ENCODE measurements at places on chromosomes 3 and 15.

DNA sequence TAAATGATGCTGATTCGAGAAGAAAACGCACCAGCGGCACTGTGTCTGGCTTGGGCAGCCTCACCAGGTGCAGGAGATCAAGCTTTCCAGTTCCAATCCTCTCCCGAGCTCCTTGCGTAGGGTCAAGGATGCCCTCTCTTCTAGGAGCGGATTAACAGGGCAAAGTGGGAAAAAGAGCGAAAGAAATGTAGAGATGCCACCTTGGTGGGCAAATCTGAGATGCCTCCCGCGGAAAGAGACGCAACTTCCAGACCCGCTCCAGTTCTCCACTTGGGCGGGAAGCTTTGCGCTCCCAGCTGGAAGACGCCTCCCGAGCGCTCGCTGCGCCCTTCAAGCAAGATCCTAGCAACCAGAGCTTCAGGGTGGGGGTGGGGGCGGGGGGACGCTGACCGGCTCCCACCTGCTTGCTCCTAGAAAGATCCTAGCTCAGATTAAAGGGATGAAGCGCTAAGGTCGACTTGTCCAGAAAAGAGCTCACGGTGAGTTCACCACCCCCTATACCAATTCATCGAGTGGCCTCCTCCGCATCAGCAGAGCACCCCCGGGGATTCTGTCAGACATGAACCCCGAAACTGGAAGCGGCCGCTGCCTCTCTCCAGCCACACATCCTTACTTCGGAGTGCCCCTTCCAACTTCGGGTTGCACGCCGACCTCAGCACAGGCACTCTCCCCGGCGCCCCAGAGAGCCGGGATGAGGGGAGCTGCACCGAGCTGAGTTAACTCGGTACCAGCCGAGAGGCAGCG, 769 bp downstream of the TAFA4 start:
- DNase-seq: no peak

DNA sequence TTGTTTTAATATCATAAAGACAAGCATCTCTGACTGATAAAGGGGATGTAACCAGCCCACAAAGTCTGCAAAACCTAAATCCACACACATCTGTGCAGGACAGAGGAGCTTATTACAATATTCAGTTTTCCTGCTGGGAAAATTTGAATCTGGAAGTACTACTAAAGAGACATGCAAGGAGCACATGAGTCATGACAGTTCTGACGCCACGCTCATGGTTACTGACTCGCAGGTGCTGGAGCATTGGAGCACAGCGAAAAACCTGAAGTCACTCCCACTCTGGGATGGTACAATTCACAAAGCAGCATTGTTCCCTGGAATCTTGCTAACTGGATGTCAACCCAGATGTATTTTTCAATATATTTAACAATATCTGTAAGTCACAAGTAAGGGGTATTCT, 7.6 kb upstream of the ISL2 start:
- no peak for DNase-seq

DNA sequence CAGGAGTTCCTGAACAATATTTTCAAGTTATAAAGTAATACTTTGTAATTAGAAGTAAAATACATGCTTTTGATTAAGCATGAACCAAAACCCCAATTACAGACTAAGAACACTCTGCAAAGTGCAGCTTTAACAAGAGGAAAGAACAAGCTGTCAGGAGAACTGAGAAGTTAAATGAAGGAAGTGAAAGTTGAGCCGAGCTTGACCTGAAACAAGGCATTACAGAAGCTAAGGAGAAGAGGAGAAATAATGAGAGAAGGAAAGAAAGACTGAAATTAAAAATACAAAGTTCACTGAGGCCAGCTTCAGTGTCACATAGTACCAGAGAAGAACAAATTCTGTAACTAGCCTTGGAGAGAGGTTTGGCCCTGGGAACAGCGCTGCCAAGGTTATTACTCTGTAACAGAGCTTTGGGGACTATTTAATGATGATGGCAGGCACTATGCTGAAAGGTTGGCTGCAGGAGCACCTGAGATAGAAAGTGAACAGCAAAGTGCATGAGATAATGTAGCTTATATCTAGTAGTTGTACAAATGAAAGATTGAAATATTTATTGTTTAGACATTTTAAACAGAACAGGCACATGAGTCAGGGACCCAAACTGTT, 241.9 kb upstream of the PEX5L start:
- no peak for DNase-seq

- no peak for DNase-seq
These were observed 735.8 kb downstream of the ZPLD1 start for GRCh38 chr3:103170651-103171050.

- DNase-seq: no peak
These were observed 1045.9 kb downstream of the MCTP2 start for GRCh38 chr15:95277266-95277665.

DNA sequence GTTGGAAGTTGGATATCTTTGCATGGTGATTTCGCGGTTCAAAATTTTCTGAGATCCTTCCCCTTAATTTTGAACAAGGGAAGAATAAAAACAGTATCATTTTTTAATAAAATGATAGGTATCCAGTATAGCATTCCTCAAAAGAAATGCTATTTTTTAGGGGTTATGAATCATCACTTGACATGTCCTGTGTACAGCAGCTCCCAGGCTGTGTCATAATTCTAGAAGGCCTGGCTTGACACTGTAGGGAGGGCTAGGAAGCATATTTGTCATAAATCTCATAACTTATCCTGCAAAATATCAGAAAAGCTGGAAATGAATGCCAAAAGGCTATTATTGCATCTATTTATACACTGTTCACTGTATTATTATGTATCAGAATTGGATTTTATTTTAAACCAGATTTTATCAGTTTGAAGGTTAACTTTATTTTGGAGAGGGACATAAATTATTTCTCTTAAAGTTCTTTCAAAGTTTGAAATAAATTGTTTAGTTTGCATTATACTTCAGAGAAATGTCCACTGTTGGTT, 539.1 kb upstream of the ROBO2 start:
- DNase-seq: no peak

DNA sequence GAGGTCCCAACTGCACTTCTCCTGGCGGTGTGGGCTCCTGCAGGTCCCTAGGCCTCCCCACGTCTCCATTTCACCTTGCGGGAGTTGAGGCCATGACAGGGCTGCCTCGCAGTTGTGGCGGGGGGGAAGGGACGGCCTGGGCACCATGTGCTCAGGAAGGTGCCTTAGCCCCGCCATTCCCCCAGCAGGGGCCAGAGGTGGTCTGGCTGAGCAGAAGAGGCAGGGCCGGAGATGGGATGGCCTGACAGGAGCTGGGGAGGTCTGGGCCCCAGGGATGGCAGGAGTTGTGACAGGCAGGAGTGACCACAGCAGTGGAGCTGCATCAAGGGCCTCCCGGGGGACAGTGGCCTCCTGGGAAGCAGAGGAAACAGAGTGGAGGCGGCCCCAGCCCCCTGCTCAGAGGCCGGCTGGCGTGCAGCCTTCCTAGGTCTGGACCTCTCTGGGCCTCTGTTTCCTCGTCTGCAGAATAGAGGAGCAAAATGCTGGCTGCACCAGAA, 18.7 kb upstream of the KLF15 start:
- no peak for DNase-seq
